ENCODE measurements at places on chromosomes 1 and 21.
A peak's percentile ranks its signal among the peaks of the same experiment; 100 is the strongest.

DNA sequence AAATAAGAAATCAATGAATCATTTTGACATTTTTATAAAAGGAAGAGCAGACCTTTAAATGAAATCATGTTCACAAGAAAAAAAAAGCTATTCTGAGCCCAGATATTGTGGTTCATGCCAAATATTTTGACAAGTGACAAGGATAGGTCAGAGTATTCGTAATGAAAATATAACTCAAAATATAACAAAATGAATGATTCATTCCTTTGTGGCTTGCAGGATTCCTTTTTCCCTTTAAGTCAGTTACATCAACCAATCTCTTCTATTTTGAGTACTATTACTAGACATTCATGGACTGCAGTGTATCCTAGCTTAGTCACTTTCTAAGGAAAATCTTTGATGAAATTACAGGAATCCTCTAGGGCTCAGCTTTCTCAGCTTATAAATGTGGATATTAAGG lies 188.7 kb downstream of the COL11A1 start:
- no peaks in the 10 kb centered on the region for H3K27me3 ChIP-seq
- DNase-seq = no peak
- no peaks in the 10 kb centered on the region for H3K4me1 ChIP-seq
- no peaks in the 10 kb centered on the region for H3K36me3 ChIP-seq
- H3K4me3 ChIP-seq = no peak overlapping the region
- no peak overlapping the region for H3K27ac ChIP-seq

GRCh38 chr1:42837709-42838108 lies 8.7 kb upstream of the ZNF691 start:
- H3K36me3 ChIP-seq = no peaks in the 10 kb centered on the region
- H3K27me3 ChIP-seq = no peaks in the 10 kb centered on the region
- no peak overlapping the region for H3K4me3 ChIP-seq
- DNase-seq = no peak

- no peak overlapping the region for H3K27ac ChIP-seq
- no peak for DNase-seq
- H3K4me3 ChIP-seq = no peak overlapping the region
- H3K36me3 ChIP-seq = no peaks in the 10 kb centered on the region
Measured at GRCh38 chr1:210817385-210818275, 316.3 kb downstream of the KCNH1 start.

- H3K27me3 ChIP-seq = no peaks in the 10 kb centered on the region
- peak; percentile 77 for DNase-seq
- no peak overlapping the region for H3K4me3 ChIP-seq
- no peaks in the 10 kb centered on the region for H3K36me3 ChIP-seq
Measured at GRCh38 chr1:230572121-230573105, 69.9 kb upstream of the COG2 start.

GRCh38 chr1:87555366-87555765 lies 226.7 kb downstream of the LMO4 start:
- no peaks in the 10 kb centered on the region for H3K36me3 ChIP-seq
- no peaks in the 10 kb centered on the region for H3K4me1 ChIP-seq
- no peaks in the 10 kb centered on the region for H3K27me3 ChIP-seq
- no peak overlapping the region for H3K4me3 ChIP-seq

DNA sequence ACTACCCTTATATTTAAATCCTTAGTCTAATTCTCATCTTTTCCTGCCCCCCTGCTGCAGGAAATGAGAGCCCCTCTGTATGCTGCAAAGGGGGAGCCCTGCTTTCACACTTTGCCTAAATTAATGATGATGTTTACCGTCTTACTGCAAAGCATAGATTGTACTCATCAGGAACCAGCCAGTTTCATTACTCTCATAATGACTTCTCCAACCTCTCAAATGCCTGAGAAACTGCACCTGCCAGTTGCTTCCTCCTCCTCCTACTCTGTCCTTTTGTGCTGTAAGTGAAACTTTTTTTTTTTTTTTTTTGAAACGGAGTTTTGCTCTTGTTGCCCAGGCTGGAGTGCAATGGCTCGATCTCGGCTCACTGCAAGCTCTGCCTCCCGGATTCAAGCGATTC lies 101.7 kb downstream of the ADSS2 start:
- no peak overlapping the region for H3K4me3 ChIP-seq
- no peaks in the 10 kb centered on the region for H3K27me3 ChIP-seq
- no peaks in the 10 kb centered on the region for H3K36me3 ChIP-seq
- DNase-seq = no peak
- H3K4me1 ChIP-seq = peaks cover 10% of the 10 kb centered on the region
- peak overlapping the region; percentile 78 for H3K27ac ChIP-seq

DNA sequence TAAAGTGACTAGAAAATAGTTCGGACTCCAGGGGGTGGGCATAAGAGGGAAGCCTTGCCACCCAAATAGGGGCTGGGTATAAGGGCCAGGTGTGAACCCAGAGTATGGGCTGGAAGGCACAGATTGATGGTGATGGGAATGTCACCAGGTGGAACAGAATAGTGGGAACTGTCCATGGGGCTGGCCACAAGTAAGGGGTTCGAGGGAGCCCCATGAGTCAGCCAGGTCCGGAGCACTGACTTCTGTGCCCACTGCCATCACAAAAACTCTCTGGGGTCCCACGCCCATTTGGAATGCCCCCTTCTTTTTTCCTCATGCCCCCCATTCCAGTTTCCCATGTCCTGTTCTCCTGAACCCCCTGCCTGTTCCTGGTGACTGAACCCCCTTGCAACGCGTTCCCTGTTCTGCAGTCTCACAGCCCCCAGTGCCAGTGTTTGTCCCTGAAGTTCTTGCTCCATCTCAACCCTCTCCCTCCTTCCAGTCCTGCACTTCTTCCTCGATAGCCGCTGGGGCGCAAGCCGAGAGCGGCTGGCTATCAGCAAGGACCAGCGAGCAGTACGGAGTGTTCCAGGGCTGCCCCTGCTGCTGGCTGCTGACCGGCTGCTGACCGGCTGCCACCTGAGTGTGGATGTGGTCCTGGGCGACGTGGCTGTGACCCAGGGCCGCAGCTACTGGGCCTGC lies 7.9 kb downstream of the TRIM46 start:
- H3K36me3 ChIP-seq = no peaks in the 10 kb centered on the region
- H3K4me3 ChIP-seq = no peak overlapping the region
- no peak overlapping the region for H3K27ac ChIP-seq
- no peaks in the 10 kb centered on the region for H3K27me3 ChIP-seq

- H3K36me3 ChIP-seq = no peaks in the 10 kb centered on the region
- no peaks in the 10 kb centered on the region for H3K4me1 ChIP-seq
- H3K4me3 ChIP-seq = no peak overlapping the region
- no peak overlapping the region for H3K27ac ChIP-seq
- no peak for DNase-seq
Measured at GRCh38 chr1:94875794-94876193, 51.1 kb downstream of the CNN3 start.

DNA sequence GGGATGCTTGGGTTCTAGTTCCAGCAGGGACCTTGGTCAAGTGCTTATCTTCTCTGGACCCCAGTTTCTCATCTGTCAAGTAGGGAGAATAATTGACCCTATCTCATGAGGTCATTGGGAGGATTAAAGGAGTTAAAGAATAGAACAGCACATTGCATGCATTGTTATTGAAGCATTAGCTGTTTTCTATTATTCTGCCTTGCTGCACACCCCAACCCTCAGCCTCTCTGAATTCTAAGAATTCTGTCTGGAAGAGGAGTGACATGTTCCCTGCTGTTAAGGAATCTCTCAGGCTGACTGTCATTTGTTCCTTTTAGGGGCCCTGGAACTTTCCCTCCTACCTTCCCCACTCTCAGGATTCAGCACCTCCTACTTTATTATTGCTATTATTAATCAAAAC lies 73.9 kb downstream of the NENF start:
- DNase-seq = no peak
- H3K4me3 ChIP-seq = no peak overlapping the region
- no peaks in the 10 kb centered on the region for H3K4me1 ChIP-seq

DNA sequence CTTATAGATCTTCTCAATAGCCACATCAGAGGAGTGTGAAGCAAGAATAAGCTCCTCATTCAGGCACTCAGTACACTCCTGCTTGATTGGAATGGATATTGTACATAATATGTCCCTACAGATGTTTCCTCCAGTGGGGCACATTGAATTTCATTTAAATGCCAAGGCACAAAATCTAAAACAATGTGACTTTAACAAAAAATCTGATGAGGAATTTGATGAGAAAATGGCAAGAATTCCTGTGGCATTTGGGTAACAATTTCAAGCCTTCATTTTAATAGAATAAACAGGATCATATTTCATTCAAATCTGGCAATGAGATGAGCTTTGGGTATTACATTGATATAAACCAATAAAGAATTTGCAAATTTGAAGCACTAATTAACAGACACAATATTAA lies 307.7 kb upstream of the PKN2 start:
- H3K27me3 ChIP-seq = no peaks in the 10 kb centered on the region
- no peaks in the 10 kb centered on the region for H3K36me3 ChIP-seq

DNA sequence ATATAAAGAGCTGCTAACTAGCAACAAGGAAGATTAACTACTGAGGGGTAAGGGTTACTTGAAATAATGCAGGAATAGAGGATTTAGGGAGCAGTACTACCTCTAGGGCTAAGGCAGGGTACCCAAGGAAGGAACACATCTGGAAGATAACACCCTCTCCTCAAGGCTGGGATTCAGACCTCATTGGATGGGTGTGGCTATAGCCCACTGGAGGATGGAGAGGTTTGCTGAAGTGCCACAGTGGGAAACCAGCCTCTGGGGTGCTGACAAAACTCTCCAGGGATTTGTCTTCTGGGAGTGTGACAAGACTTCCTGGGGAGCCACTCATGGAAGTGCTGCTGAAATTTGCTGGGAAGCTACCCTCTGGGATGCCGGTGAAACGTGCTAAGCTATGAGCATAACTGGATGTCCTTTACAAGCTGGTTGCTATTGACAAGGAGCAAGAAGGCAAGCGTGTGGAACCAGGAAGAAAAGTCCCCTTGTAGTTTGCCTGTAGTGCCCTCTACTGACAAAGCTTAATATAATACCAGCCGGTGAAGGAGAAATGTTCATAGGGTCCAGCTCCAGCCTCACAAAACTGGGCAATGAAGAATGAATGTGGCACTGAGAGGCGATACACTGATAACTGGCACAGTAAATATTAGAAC lies 122.8 kb upstream of the USP24 start:
- no peak overlapping the region for H3K27ac ChIP-seq
- H3K36me3 ChIP-seq = no peaks in the 10 kb centered on the region
- no peaks in the 10 kb centered on the region for H3K4me1 ChIP-seq
- no peak overlapping the region for H3K4me3 ChIP-seq
- no peaks in the 10 kb centered on the region for H3K27me3 ChIP-seq
- DNase-seq = peak; percentile 22

DNA sequence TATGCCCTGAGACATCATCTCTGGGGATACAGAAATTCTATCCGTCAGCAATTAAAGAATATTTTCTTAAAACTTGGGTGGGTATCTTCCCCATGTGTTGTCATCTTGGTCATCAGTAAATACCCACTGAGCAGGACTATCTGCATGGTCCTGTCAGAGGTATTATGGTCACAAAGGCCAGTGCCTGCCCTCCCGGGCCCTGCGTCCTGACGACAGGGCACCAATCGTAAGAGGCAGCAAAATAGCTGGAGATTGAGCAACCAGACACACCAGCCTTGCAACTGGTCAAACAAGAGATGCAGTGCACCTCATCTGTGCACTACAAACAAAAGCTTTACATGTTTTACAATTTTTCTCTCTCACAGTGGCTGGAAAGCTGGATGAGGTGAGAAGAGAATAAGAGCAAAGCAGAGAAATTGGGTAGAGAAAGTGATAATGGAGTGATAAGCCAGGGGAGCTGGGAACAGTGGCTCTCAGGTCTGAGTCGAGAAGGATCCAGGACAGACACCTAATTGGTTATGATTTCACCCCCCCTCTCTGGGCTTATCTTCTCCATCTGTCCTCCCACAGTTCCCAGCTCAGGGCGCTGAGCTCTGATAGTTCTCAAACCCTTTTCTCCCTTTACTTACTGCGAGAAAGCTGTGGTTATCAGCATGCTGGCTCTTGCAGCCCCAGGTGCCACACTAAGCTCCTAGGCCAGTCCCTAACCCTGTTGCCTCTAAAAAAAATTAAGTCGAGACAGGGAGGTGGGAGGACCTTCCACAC lies 8.8 kb upstream of the SRP9 start:
- no peak overlapping the region for H3K4me3 ChIP-seq
- no peaks in the 10 kb centered on the region for H3K27me3 ChIP-seq
- H3K36me3 ChIP-seq = no peaks in the 10 kb centered on the region

DNA sequence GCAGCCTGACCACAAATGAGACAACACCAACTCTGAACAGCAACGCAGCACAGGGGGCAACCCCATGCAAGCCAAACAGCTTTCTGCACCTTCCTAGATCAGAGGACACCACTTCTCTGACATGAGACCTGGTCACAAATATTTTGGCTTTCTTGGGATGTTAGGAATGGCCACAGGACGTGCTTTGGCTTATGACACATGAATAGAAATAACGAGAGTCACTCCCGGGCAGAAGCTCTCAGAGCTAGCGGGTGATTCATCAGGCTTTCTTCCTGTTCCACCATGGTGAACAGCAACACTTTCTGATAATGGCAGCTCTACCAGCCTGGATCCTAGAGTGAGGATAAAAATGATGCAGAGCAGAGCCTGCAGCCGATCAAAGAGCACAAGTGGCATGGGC lies 39.4 kb downstream of the PAFAH2 start:
- H3K4me1 ChIP-seq = no peaks in the 10 kb centered on the region
- H3K36me3 ChIP-seq = no peaks in the 10 kb centered on the region
- H3K27me3 ChIP-seq = no peaks in the 10 kb centered on the region
- no peak overlapping the region for H3K4me3 ChIP-seq
- H3K27ac ChIP-seq = no peak overlapping the region
- no peak for DNase-seq

DNA sequence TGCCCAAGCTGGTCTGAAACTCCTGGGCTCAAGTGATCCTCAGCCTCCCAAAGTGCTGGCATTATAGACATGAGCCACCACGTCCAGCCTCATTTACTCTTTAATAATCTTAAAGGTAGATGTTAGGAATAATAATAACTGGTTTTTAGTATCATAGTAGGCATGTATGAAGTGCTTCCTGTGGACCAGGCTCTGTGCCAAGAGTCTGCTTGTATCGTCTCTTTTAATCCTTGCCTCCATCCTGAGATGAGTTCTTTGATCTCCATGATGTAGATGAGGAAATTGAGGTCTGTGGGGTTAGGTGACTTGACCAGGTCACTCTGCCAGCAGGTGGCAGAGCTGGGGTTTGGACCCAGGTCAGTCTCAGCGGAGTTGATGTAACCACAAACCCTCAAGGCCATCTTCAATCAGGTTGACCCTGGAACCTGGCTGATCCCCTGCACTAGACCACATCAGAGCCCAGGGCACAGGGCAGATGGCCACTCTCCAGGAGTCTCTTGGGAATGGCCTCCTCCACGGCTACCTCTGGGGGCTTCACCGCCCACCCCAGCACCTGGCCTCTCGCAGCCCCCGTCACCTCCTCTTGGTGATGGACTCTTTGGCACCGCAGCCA lies 11.3 kb downstream of the EFHD2 start:
- DNase-seq = no peak
- no peak overlapping the region for H3K4me3 ChIP-seq
- peaks cover 7% of the 10 kb centered on the region for H3K36me3 ChIP-seq

- H3K27ac ChIP-seq = no peak overlapping the region
- H3K27me3 ChIP-seq = no peaks in the 10 kb centered on the region
- H3K4me1 ChIP-seq = no peaks in the 10 kb centered on the region
- no peaks in the 10 kb centered on the region for H3K36me3 ChIP-seq
- no peak overlapping the region for H3K4me3 ChIP-seq
- no peak for DNase-seq
Measured at GRCh38 chr1:152168535-152168868, 9.5 kb upstream of the RPTN start.
